ENCODE measurements at places on chromosomes 3 and 15. TPM values are rescaled to one million over a fixed set of nuclear protein-coding genes. Genes with fewer than 3 reads are reported as not detected.

- no peak for DNase-seq
Measured at GRCh38 chr15:59384507-59384906, 11.8 kb upstream of the MYO1E start.

DNA sequence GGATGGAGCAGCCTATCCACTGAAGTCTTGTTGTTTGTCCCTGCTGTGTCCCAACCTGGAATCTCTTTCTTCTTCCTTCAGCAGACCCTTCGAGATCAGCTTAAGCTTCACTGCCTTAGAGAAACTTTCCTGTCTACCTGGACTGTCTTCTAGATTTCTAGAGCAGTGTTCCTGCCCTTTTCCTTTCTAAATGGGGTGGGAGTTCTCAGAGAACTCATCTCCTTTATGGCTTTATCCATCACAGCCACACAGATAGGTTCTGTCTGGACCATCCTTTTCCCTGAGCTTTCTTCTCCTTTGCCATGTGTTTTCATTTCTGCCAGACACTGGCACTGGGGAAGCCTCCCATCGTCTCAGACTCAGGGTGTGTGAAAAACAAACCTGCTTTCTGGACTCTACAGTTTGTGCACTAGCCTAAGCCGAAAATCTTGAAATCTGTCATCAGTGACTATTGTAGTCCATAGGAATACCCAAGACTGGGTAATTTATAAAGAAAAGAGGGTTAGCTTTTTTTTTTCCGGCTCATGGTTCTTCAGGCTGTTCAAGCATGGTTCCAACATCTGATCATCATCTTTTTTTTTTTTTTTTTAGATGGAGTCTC lies 177.5 kb downstream of the PGPEP1L start:
- no peak for DNase-seq

DNA sequence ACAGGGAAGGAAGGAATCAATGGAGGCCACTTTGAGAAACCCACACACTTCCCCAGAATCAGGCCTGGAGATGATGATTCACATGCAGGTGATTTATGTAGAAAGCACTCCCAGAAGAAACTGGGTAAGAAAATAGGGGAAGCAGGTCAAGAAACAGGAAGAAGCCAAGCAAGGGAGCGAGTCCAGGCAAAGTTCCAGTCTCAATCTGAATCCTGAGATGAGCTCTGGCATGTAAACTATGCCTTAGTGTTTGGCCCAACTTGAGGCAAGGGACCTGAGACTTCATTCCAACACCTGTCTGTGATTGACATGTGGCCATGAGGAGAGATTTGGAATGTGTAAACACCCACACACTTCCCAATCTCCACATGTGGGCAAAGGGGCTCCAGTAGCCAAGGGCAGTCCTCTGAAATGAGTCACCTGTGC lies 61.6 kb upstream of the CTNNB1 start:
- DNase-seq: no peak

SLC22A14 gene
- total RNA-seq: 0.12 TPM

XCR1 gene
- total RNA-seq: not detected

FAM81A gene
- 4.9 TPM for total RNA-seq

SLC27A2 gene
- 0.39 TPM for total RNA-seq

COL7A1 gene
- 141 TPM for total RNA-seq

All from RPMI7951 (cell line).